HFF-Myc (cell line): ENCODE measurements at places on chromosomes 13 and 19.

DNA sequence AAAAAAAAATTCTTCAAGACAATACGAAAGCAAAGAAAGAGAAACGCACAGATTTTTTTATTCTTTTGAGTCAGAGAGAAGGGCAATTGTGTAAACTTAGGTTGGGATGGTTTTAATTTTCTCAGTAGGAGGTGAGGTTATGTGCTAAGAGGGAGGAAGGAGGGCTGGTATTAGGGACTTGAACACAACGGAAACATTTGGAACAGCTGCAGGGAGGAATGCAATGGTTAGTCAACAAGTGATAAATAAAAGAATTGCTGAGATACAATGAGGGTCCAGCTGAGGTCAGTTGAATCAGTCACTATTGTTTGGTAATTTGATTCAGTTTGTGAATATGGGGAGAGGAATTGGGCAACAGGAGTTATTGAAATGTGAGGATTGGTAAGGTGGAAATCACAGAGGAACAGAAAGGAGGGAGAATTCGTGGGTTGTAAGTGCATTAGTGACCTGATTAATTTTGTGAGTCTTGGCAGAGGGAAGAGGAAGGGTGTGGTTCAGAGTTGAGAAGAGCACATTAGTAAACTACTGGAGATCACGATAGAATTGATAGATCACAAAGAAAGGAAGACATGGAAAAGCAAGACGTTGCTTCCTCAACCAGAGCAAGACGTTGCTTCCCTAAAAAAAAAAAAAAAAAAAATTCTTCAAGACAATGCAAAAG is 499.5 kb upstream of the SPRY2 start:
- no peak for DNase-seq

- no peak for DNase-seq
Observed at GRCh38 chr19:7691497-7691896, 10.4 kb downstream of the FCER2 start.

DNA sequence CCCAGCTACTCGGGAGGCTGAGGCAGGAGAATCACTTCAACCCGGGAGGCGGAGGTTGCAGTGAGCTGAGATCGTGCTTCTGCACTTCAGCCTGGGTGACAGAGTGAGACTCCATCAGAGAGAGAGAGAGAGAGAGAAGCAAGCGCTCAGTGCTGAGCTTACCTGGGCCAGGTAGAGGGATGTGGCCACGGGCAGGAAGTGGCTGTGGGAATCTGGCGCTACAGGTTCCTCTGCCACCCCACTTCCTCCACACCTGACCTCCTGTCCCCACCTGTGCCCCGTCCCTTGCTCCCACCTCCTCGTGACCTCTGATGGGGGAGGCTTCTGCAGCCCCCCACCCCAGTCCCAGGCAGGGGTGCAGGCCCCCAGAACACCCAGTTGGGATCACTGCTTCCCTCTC is 1.0 kb upstream of the NCCRP1 start:
- no peak for DNase-seq

- DNase-seq: no peak
Observed at GRCh38 chr13:28047757-28048388, 52.5 kb downstream of the FLT3 start.

DNA sequence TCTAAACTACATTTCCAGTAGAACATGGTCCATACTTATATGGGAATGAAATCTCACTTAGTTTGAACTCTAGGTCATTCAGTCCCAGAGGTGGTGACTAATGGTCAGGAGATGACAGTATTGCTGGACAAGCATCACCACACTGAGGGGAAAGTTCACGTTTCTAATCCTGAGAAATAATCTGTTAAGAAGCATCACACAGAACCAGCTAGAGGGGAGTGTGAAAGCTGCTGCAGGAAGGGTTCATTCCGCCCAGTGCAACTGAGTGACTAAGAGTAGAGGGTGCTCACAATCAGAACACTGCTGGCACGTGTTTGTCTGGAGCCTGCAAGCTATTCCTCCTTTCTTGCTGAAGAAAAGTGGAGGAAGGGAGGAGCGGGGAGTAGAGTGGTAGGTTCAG is 2.7 kb downstream of the COL4A1 start:
- no peak for DNase-seq

DNA sequence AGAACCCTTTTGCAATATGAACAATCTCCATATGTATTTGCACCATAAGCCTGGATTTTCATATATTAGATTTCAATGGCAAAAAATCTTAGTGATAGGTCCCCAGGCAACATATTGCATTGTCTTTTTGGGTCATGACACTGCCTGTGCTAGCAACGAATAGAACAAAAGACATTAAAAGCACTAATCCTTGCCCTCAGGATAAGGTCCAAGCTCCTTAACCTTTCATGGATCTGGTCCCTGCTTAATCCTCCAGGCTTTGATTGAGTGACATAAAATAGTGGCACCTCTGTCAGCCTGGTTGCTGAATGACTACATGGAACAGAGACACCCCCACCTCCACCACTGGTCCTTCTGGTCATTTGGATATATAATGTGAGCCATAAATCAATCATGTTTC is 134.4 kb downstream of the RBM26 start:
- DNase-seq: no peak

DNA sequence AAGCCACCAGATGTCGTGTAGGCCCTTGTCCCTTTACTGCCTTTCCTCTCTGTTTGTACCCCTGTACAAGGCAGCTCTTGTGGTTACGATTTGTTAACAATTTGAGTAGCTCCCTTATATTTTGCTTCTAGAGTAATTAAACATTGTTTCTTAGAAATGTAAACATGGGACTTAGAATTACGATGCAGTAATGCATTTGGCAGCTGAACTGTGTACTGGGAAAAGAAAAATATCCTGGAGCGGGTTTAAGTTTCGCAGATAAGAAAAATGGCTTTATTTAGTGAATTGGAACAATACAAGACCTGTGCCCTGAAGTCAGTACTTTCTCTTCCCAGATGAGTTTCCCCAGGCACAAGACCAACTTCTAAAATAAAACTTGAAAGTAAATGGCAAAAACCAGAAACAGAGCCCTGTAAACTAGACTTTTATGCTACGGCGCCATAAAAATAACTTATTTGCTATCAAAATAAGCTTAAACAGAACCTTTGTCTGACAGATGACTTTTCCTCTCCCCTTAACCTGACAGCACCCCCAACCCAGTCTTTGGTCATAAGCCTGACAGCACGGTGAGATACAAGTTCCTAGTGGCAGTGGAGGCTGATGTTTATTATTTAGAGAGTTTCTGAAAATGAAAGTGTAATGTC is 63.0 kb downstream of the LRCH1 start:
- DNase-seq: no peak

GRCh38 chr13:50714891-50715290 is 128.6 kb downstream of the DLEU7 start:
- no peak for DNase-seq

- DNase-seq: no peak
Observed at GRCh38 chr13:51823863-51824262, 19.9 kb upstream of the DHRS12 start.

GRCh38 chr13:27415116-27415515 is 9.3 kb upstream of the GTF3A start:
- no peak for DNase-seq

GRCh38 chr19:23986623-23987022 is 71.9 kb downstream of the ZNF726 start:
- no peak for DNase-seq

- no peak for DNase-seq
Observed at GRCh38 chr13:48655291-48655690, 1.6 kb downstream of the CYSLTR2 start.

GRCh38 chr13:114155926-114156883 is 22.9 kb upstream of the CFAP97D2 start:
- no peak for DNase-seq

DNA sequence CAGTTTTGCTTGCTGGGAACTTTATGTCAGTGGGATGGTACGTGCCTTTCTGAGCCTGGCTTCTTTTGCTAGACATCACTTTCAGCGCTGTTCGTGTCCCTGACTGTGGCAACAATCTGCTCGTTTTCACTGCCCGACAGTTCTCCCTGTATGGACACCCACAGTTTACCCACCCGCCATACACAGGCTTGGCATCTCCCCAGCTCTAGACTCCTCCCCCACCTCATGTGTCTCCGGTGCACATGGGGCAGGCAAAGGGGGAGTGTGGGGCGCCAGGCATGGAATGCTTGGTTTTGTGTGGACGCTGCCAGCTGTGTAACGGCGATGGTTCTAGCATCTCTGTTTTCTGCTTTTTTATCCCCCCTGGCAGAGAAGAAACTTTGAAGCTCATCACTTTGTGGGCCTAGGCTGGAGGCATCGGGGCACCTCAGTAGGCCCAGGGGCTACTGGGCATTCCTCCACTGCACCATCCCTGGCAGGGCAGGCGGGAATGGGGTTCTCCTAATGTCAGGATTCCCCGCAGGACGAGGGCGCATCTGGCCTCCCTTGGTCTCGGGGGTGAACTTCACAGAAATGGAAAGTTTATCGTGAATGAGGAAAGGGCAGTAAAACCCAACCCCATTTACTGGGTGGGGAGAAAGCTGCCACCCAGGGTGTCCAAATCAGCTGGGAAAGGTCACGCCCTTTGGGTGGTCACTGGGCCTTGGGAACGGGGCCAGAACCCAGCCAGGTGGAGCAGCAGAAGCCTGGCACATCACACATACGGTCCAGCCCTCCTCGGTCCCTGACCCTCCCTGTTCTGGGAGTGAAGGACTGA is 60.8 kb downstream of the CEBPG start:
- DNase-seq: no peak

- DNase-seq: no peak
Observed at GRCh38 chr19:55676383-55676782, 1.4 kb downstream of the EPN1 start.

GRCh38 chr19:51706296-51706695 is 13.2 kb downstream of the SPACA6 start:
- no peak for DNase-seq

DNA sequence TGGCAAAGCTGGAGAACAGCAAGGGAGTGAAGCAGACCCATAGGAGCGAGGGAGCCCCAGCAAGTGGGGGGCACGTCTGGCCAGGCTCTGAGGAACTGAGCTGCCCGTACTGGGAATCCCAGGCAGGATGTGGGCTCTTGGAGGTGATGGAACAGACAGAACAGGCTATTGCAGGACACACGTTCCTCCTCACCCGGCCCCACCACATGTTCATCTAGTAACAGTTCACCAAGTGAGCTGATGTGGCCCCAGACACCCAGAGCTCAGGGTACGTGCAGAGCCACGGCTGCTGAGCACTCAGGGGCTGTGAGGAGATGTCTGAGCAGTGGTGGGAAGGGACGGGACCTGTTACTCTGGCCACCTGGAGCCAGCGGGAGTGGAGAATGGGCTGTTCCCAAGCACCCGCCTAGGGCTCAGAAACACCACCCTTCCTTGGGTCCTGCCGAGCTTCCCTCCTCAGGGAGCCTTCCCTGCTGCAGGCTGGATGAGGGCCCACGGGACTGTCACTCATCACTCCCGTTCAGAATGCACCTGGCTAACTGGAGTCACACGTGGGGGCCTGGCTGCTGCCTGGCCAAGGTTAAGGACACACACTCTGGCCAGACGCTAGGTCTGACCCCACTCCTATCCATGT is 18.4 kb downstream of the ELL start:
- no peak for DNase-seq

- no peak for DNase-seq
Observed at GRCh38 chr13:97429681-97430081, 4.3 kb upstream of the RAP2A start.

DNA sequence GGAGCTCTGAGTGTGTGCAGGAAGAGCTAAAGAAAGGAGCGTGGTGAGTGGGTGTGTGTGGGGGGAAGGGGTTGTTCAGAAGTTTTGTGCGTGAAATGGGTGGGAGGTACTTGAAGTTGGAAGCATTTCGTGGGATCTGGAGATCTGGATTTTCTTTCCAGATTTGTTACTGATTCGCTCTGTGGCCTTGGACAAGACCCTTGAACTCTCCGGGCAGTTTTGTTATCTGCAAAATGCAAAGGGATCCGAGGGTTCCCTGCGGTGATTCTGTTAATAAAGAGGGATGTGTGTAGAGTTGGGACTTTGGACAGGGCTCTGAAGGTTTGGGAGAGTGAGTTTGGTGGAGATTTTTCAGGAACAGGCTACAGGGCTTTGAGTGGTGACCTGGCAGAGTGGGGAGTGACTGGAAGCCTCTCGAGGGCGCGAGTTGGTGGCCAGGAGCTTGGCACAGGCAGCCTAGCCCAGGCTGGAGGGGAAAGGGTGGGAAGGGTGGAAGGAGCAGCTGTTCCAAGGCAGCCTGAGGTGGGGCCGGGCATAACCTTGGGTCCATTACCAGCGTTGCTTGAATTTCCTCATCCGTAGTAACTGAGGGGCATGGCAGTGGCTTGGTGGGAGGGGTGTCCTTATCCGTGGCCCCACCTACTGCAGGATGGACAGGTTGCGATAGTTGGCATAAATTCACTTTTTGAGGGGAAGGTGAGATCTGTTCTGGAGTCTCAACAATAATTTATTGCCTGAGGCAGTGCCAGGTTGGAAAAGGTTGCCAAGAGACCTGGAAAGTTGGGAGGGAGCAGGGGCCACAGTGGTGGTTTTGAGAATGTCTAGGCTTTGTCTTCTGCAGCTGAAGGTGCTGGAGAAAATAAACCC is 2.1 kb downstream of the ACTN4 start:
- no peak for DNase-seq

DNA sequence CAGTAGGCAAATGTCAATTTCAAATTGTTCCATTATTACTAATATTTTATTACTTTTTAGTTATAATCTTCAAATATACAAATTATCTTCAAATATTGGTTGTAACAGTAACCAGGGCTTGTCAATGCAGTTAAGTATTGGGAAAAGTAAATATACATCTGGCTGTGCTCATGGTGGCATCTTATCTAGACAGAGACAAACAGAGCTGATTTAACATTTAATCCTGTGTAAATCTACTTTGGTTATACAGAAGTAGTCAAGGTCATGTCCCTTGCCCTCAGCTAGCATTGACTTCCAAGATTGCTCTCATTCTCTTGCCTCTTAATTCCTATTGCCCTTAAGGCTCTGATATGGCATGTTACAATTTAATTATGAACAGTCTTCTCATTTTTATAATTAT is 98.4 kb upstream of the KLHL1 start:
- DNase-seq: no peak
